ENCODE measurements at places on chromosomes 5 and 9.
A peak's percentile ranks its signal among the peaks of the same experiment; 100 is the strongest.

DNA sequence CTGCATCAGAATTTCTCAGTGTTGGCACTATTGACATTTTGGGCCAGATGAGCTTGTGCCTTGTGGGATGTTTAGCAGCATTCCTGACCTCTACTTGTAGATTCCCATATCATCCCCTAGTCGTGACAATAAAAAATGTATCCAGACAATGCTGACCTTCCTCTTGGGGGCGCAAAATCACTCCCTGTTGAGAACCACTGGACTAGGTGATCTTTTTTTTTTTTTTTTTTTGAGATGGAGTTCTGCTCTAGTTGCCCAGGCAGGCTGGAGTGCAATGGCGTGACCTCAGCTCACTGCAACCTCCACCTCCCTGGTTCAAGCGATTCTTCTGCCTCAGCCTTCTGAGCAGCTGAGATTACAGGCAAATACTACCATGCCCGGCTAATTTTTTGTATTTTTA, 22.6 kb downstream of the STXBP1 start:
- peak; percentile 18 for DNase-seq

GRCh38 chr9:13163287-13163686, 116.2 kb downstream of the MPDZ start:
- DNase-seq: no peak

- no peak for DNase-seq
These were observed 284.6 kb upstream of the EFNA5 start for GRCh38 chr5:107955321-107955720.

DNA sequence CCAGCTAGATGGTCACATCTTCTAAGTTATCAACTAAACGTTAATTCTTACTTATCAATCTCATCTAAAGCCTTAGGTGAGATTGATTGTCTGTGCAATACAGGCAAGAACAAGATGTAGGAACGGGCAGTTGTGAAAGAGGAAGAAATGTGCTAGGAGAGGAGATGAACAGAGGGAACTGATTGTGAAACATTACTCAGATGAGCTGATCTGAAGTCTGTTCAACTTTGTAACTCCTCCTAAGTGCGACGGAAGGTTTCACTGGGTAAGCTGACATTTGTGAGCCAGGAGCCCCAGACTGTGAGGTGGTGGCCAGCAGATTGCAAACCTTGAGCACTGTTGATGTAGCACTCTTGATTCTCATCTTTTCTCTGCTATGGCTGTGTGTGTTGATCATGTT, 204.1 kb downstream of the CD180 start:
- no peak for DNase-seq

DNA sequence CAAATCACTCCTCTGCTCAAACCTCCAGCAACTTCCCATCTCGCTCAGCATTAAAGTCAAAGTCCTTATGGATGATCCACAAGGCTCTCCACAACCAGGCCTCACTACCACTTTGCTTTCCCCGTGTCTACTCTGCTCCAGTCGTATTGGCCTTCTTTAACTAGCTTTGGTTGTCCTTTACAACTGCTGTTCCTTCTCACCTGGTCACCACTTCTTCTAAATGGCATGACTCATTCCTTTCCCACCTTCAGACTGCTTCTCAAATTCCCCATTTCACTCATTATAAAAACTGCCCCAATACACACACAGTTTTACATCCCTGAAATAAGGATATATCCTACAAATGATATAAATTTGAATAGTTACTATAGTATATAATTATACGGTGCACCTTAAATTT, 30.4 kb downstream of the CERT1 start:
- DNase-seq: no peak

GRCh38 chr5:27727254-27727653, 688.9 kb upstream of the CDH9 start:
- DNase-seq: no peak

DNA sequence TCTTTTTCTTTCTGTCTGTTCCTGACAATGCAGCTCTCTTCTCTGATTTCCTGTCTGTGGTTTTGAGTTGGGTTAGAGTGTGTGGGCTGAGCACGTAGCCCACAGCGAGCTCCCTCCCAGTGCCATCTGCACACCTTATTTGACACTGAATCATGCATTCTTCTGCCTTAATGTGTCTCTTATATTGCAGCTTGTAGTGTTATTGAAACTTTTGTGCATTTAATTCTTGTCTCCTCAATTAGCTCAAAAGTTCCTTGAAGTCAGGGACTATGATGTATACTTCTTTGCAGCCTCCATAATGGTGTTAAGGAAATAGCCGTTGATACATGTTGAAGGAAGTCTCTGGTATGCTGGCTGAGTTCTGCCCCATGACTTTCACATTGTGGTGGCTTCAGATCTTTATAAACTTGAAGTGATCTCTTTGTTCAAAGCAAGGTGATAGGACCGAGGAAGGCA, 576.2 kb upstream of the CLINT1 start:
- no peak for DNase-seq

DNA sequence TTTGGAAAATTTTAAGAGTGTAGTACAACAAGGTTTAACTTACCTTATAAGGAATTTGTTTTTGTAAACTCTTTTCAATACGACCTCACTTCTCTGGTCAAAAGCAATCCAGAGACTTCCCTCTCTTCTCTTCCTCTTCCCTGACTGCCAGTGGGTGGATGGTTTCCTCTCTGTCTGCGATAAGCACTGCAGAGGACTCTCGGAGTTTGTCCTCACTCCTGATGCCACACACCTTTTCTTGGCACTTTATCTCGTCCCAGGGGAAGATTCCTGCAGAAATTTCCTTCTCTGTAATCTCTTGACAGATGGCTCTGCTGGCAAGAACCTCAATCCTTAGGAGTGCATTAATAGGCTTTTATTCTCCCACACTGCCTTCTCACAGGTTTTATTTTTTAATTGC, 641.6 kb downstream of the NR2F1-AS1 start:
- DNase-seq: no peak

DNA sequence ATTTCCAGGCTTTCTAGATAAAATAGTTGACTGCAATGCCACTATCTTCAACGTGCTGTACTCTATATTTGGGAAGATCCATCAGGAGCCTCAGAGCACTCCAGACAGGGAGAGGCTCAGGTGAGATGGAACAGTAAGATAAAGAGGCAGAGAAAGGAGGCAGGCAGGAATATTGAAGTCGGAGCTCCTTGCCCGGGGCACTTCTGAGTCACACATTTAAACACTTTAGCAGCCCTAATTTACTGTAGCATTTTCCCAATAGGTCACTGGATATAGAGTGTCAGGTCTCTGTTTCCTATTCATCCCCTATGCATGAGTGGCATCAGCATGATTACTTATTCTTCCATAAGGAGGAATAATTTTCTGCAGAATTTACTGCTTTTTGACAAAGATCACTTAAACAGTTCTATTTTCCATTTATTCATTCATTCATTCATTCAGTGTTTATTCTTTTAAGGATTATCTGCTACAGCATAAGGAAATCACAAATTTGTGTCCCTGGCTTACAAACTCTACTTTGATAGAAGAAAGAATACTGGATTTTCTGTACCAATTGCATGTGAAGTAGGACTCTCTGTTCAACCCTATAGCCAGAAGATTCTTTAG, 170.7 kb downstream of the MAPKAP1 start:
- no peak for DNase-seq

DNA sequence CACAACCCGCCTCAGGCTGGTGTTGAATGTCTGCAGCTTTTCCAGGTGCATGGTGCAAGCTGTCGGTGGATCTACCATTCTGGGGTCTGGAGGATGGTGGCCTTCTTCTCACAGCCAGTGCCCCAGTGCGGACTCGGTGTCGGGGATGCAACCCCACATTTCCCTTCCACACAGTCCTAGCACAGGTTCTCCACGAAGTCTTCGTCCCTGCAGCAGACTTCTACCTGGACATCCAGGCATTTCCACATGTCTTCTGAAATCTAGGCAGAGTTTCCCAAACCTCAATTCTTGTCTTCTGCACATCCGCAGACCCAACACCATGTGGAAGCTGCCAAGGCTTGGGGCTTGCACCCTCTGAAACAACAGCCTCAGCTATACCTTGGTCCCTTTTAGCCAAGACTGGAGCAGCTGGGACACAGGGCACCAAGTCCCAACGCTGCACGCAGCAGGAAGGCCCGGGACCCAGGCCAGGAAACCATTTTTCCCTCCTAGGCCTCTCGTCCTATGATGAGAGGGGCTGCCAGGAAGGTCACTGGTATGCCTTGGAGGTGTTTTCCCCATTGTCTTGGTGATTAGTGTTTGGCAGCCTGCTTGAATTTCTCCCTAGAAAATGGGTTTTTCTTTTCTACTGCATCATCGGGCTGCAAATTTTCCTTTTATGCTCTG, 18.2 kb downstream of the PSIP1 start:
- no peak for DNase-seq

GRCh38 chr9:97703437-97704344, 6.6 kb upstream of the XPA start:
- DNase-seq: no peak
